ENCODE measurements at places on chromosomes 6 and 20.

DNA sequence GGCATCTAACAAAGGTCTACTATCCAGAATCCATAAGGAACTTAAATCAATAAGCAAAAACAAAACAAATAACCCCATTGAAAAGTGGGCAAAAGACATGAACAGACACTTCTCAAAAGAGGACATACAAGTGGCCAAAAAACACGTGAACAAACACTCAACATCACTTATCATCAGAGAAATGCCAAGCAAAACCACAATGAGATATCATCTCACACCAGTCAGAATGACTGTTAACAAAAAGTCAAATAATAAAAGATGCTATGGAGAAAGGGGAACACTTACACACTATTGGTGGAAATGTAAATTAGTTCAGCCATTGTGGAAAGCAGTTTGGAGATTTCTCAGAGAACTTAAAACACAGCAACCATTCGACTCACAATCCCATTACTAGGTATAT, 19.4 kb upstream of the VNN1 start:
- DNase-seq: no peak

- no peak for DNase-seq
These were observed 454.2 kb upstream of the SLC35B3 start for GRCh38 chr6:8889514-8889913.

DNA sequence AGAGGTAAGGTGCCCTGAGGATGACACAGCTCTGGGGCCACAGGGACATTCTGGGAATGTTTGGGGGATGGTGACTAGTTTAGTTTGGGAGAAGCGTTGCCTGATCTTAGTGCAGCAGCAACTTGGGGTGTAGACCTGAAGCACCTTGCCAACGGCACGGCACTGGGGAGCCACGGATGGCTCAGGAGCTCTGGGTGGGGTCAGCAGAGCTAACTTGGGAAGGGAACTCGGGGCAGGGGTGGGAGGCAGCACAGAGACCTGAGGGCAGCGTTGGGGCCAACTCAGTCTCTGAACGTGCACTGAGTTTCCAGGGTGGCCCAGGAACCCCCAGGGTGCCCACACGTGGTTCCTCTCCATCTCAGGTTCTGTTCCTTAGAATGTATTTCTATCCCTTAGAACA, 14.9 kb downstream of the THBS2 start:
- no peak for DNase-seq

DNA sequence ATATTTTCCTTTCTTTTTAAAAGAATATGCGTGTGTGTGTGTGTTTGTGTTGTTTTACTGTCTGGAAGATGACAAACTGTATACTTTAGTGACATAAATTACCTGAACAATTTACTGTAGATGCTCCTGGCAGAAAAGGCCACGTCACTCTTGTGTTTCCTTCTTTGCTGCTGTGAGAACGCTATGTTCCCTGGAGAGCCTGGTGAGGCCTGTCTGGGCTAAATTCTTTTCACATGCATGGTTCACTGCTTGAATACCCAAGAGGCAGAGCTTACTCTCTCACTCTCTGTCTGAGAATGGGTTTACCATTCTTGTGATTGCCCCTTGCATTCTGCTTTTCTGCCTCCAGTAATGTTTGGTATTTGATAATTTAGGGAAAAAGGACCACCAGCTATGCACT, 64.3 kb downstream of the EDN1 start:
- DNase-seq: no peak

DNA sequence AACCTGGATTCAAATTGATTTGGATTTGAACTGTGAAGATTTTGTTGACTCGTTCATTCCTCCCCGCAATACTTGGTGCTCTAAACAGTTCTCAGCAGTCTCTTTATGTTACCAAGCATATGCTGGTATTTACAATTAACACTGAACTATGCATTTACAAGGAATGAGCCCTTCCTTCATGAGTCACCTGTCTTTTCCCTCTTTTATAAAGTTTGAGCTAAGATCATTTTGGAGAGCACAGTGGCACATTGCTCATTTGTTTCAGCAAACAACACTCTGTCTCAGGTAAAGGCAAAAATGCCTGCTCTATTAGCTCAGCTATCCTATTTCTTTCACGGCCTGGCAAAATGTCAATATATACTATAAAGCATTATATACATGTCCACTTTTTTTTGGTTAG, 285.4 kb downstream of the PHACTR1 start:
- DNase-seq: no peak
